ENCODE measurements at places on chromosomes 1 and 21.

DNA sequence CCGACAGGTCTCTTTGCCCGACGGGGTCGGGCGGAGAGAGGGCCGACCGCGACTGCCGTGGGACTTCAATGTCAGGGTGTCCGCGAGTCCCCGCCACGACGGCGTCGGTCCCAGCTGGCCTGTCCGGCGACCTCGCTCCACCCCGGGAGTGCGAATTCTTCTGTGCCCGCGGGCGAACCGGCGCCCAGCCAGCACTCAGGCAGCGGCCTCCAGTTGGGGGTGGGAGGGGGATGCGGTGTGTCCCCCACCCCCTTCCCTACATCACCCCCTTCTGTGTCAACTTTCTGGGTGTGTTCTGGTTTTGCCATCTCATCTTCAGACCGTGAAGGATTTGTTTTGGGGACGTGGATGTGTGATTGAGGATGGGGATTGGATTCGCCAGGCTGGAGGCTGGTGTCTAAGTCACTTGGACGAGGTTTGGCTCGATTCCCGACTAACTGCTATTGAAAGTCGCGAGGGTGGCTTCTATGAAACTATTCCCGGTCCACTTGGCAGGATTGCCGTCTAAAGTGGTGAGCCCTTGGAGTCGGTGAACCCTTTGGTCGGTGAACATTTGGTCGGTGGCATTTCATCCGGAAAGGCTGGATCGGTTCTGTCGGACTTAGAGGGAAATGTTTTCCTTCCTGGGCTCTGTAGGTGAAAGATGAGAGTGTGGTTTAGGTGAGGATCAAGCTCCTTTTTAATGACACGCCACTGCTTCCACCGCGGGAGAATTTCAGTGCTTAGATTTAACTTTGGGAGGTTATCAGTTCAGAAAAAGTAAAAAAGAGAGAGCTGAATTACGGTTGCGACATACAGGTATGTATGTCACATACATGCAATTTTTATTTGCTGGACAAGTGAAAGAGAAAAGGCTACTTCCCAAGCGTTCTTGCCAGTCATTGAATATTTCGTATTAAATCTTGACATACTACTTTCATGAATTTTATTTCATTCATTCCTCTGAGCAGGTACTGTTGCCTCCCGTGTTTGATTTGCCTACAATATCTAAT lies 771 bp downstream of the ABCD3 start:
- DNase-seq = no peak

- DNase-seq = no peak
These were observed 579.9 kb upstream of the BEND5 start for GRCh38 chr1:49356594-49356993.

GRCh38 chr1:206890125-206891060 lies 6.8 kb upstream of the IL24 start:
- DNase-seq = no peak

GRCh38 chr1:27274204-27274603 lies 39.8 kb downstream of the WDTC1 start:
- no peak for DNase-seq

- DNase-seq = no peak
These were observed 86.2 kb upstream of the IRF2BP2 start for GRCh38 chr1:234696148-234696576.

All from activated CD8-positive, alpha-beta memory T cell treated with anti-CD3 and anti-CD28 coated beads for 1 hour (primary cell).